Ascending aorta (tissue), 2 donors: ENCODE measurements at places on chromosomes 6 and 20.

GRCh38 chr20:57396212-57396983, 5.2 kb downstream of the RBM38 start:
- H3K4me1 ChIP-seq: peaks cover 12% of the 10 kb centered on the region
- H3K4me3 ChIP-seq: peak overlapping the region; percentile 3
- no peaks in the 10 kb centered on the region for H3K27me3 ChIP-seq
- DNase-seq: no peak
- peaks cover 21% of the 10 kb centered on the region for H3K36me3 ChIP-seq
- H3K27ac ChIP-seq: peak overlapping the region; percentile 91

GRCh38 chr20:10864076-10864672, 190.4 kb upstream of the JAG1 start:
- peaks cover 25% of the 10 kb centered on the region for H3K4me1 ChIP-seq
- DNase-seq: no peak

GRCh38 chr6:13557841-13558240, 16.6 kb upstream of the SIRT5 start:
- H3K4me3 ChIP-seq: no peak overlapping the region
- H3K27me3 ChIP-seq: no peaks in the 10 kb centered on the region
- H3K27ac ChIP-seq: no peak overlapping the region
- DNase-seq: no peak

DNA sequence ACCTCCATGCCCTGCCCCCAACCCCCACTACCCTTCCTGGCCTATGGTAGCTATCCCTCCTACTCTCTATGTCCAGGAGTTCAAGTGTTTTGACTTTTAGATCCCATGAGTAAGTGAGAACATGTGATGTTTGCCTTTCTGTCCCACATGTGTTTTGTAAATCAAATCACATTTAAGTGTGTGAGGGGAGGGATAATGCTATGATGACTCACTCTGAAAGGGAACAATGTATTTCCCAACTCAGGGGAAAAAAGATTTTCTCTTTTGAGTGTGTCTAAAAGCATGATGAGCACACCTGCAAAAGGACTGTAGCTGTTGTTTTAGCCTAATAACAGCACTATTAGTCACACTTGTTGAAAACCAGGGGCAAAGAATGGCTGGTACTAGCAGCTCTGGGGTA, 193.7 kb downstream of the GJA10 start:
- no peaks in the 10 kb centered on the region for H3K36me3 ChIP-seq
- no peak overlapping the region for H3K27ac ChIP-seq
- DNase-seq: no peak
- H3K4me3 ChIP-seq: no peak overlapping the region
- peaks cover 2% of the 10 kb centered on the region for H3K4me1 ChIP-seq

DNA sequence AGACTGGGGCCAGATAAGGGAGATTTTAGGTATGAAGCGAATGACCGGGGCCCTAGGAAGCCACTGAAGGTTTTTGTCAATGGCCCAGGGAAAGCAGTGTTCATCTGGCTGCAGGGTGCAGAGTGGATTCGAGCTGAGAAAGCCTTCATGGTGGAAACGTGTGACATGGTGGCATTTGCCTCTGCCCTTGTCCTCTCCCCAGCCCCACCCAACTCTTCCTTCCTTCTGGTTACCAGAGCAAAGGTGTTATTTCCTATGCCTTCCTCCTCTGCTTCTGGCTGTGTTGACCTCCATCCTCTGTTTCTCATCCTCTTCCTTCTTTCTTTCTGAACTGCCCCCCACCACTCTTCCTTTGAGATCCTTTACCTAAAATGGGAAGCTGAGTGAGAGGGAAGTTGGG, 195.1 kb upstream of the SUPT3H start:
- no peaks in the 10 kb centered on the region for H3K27me3 ChIP-seq
- DNase-seq: no peak
- no peak overlapping the region for H3K27ac ChIP-seq
- no peaks in the 10 kb centered on the region for H3K4me1 ChIP-seq

GRCh38 chr6:130037207-130037811, 18.9 kb downstream of the L3MBTL3 start:
- no peak for DNase-seq
- no peaks in the 10 kb centered on the region for H3K4me1 ChIP-seq
- no peak overlapping the region for H3K4me3 ChIP-seq
- no peaks in the 10 kb centered on the region for H3K36me3 ChIP-seq

- no peaks in the 10 kb centered on the region for H3K4me1 ChIP-seq
- H3K27me3 ChIP-seq: no peaks in the 10 kb centered on the region
- DNase-seq: no peak
- H3K4me3 ChIP-seq: no peak overlapping the region
- H3K36me3 ChIP-seq: no peaks in the 10 kb centered on the region
Measured at GRCh38 chr20:48538058-48538825, 289.6 kb downstream of the PREX1 start.

DNA sequence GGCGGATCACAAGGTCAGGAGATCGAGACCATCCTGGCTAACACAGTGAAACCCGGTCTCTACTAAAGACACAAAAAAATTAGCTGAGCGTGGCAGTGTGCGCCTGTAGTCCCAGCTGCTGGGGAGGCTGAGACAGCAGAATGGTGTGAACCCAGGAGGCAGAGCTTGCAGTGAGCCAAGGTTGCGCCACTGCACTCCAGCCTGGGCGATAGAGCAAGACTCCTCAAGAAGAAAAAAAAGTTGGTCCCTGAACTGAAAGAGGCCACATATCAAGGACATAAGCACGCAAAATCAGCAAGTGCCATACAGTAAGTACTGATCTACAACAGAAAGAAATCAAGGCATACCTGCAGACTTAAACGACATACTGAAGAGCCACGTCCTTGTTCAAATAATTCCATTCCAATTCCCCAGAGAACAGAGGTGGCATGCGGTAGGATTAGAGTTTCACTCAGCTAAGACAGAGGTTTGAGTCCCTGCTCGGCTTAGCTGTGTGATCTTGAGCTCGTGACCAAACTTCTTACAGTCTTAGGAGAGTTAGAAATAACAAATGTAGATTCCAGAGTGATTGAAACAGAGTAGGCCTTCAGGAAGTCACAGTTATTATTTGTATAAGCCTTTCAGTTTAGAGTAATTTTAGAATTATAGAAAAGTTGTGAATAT, 29.2 kb downstream of the B4GALT5 start:
- no peak overlapping the region for H3K4me3 ChIP-seq
- peaks cover 35% of the 10 kb centered on the region for H3K4me1 ChIP-seq
- H3K27ac ChIP-seq: peak overlapping the region; percentile 60

- H3K4me3 ChIP-seq: no peak overlapping the region
- H3K4me1 ChIP-seq: no peaks in the 10 kb centered on the region
- DNase-seq: no peak
- H3K27ac ChIP-seq: no peak overlapping the region
- no peaks in the 10 kb centered on the region for H3K27me3 ChIP-seq
Measured at GRCh38 chr6:169913096-169913638, 161.7 kb downstream of the ERMARD start.

- no peaks in the 10 kb centered on the region for H3K36me3 ChIP-seq
- H3K4me3 ChIP-seq: peak overlapping the region; percentile 63
- peaks cover 14% of the 10 kb centered on the region for H3K27me3 ChIP-seq
- DNase-seq: no peak
- H3K4me1 ChIP-seq: peaks cover 7% of the 10 kb centered on the region
Measured at GRCh38 chr6:158536891-158537798, 22.7 kb upstream of the TMEM181 start.

- H3K4me3 ChIP-seq: no peak overlapping the region
- no peaks in the 10 kb centered on the region for H3K4me1 ChIP-seq
- DNase-seq: no peak
Measured at GRCh38 chr6:137816133-137816579, 50.9 kb upstream of the TNFAIP3 start.

- H3K27me3 ChIP-seq: no peaks in the 10 kb centered on the region
- no peak for DNase-seq
- no peak overlapping the region for H3K4me3 ChIP-seq
- H3K36me3 ChIP-seq: no peaks in the 10 kb centered on the region
Measured at GRCh38 chr20:54254596-54254995, 46.7 kb downstream of the PFDN4 start.

DNA sequence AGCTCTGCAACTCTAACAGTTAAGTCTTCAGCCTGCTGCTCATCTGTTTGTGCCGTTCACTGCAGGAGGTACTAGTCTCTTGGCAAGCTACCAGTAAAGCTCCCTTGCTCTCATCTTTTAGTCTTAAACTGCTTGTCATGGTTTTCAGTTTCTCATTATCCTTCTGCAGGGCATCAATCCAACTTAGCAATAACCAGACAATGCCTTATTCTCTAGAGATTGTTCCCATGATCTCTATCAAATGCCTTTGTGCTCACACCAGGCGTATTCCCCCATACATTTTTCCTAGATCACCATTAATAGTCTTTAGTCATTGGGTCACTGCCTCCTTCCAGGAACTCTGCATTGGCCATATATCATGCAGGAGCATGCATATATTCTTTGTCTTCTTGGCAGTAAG, 171.3 kb downstream of the GRM1 start:
- H3K27ac ChIP-seq: no peak overlapping the region
- no peaks in the 10 kb centered on the region for H3K36me3 ChIP-seq
- DNase-seq: no peak
- H3K4me3 ChIP-seq: no peak overlapping the region
- H3K4me1 ChIP-seq: no peaks in the 10 kb centered on the region

DNA sequence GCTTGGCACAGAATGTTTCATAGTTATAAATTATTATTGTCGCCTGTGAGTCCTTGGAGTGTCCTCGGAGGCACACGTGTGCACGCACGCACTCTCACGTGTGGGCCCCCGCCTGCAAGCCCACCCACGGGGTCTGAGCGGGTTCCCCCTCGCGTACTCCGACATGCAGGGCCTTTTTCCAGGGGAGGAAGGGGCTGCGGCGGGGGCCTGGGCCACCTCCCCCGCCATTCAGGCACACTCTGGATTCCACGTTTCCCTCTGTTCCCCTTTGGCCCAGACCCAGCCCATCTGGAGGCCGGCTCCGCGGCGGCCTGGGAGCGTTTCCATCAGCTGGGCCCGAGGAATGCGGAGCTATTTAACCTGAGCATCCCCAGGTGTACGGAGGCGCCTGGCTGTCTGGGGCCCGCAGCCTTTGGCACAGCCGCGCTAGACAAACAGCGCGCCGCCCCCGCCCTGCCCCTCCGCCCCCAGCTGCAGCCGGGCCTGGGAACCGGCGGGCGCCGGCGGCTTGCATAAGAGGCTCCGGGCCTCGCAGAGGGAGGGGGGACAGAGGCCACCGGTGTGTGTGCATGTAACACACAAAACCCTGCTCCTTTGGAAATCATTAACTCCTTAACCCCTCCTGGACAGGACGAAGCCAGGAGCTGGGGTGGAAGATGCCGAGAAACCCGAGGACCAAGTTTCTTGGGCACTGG, 3.3 kb downstream of the ID1 start:
- H3K27ac ChIP-seq: peak overlapping the region; percentile 98
- DNase-seq: peak; percentile 85
- H3K4me1 ChIP-seq: no peaks in the 10 kb centered on the region
- peaks cover 14% of the 10 kb centered on the region for H3K36me3 ChIP-seq

DNA sequence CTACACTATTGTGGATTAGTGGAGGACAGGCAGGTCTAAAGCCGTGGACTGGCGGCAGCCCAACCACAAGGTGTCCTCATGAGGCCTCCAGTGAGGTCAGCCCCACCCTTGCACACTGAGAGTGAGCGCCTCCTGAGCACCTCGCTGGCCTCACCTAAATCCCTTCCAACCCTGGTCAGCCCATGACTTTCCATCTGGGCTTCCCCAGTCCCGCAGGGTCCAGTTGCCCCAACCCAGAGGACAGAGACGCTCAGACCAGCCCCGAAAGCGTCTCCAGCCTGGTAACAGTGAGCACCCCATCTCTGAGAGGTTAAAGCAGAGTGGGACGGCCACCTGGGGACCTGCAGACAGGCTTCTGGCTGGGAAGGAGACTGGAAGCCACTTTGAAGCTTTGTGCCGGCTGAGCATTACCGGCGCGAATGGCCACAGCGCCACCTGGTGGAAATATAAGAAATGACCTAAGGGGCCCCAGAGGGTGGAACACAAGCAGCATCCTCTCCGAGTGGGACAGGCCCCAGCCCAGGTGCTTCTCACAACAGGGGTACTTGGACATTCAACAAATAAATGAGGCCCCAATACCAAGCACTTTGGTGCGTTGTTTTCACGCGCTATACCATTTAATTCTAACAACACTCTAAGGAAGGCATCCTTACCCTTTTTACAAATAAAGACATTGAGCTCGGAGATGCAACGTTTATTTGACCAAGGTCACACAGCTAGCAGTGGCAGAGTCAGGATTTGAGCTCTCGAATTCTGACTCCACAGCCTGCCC, 65.7 kb upstream of the TOP1 start:
- DNase-seq: peak; percentile 75
- H3K27ac ChIP-seq: no peak overlapping the region
- H3K36me3 ChIP-seq: no peaks in the 10 kb centered on the region
- H3K27me3 ChIP-seq: no peaks in the 10 kb centered on the region

DNA sequence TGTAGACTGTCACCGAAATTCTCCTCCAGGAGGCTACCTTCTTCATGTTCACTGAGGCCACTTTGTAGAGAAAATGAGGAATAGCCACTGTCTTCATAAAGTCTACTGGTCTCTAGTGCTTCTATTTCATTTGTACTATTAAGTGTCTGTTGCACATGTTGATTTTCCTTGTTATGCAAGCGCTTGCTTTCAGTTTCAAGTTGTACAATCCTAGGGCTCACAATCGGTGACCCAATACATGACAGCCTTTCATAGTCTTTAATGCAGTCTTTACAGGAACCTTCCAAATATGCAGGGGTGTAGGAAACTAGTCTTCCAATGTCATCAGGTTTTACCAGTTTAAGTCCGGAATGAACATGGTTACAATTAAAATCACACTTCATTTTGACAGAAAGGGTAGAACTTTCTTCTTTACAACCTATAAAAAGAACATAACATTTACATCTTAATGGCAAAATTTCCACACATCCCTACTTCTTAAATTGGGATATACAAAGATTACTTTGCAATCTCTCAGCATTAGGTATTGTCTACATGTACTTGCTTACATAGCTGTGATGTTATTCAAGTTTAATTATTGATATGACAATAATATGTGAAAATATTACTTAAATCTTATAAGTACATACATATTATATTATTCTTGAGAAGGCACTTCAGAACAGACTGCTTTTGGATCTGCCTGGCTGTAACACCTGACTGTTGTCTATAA, 7.5 kb downstream of the FBXO5 start:
- H3K4me1 ChIP-seq: no peaks in the 10 kb centered on the region
- no peak for DNase-seq
- H3K36me3 ChIP-seq: peaks cover 17% of the 10 kb centered on the region
- H3K27me3 ChIP-seq: no peaks in the 10 kb centered on the region

GRCh38 chr6:10014557-10014956, 400.3 kb downstream of the TFAP2A start:
- no peak overlapping the region for H3K27ac ChIP-seq
- H3K4me3 ChIP-seq: no peak overlapping the region
- DNase-seq: no peak
- no peaks in the 10 kb centered on the region for H3K4me1 ChIP-seq
- H3K36me3 ChIP-seq: no peaks in the 10 kb centered on the region
- no peaks in the 10 kb centered on the region for H3K27me3 ChIP-seq

- DNase-seq: no peak
- H3K27ac ChIP-seq: no peak overlapping the region
- no peaks in the 10 kb centered on the region for H3K4me1 ChIP-seq
- H3K36me3 ChIP-seq: peaks cover 9% of the 10 kb centered on the region
Measured at GRCh38 chr6:38150681-38151296, 331.3 kb downstream of the ZFAND3 start.
